ENCODE measurements at places on chromosomes 6 and 20. TPM values are rescaled to one million over a fixed set of nuclear protein-coding genes. Genes with fewer than 3 reads are reported as not detected.
A peak's percentile ranks its signal among the peaks of the same experiment; 100 is the strongest.

- no peak for DNase-seq
Observed at GRCh38 chr6:29841030-29841429, 13.4 kb downstream of the HLA-G start.

DNA sequence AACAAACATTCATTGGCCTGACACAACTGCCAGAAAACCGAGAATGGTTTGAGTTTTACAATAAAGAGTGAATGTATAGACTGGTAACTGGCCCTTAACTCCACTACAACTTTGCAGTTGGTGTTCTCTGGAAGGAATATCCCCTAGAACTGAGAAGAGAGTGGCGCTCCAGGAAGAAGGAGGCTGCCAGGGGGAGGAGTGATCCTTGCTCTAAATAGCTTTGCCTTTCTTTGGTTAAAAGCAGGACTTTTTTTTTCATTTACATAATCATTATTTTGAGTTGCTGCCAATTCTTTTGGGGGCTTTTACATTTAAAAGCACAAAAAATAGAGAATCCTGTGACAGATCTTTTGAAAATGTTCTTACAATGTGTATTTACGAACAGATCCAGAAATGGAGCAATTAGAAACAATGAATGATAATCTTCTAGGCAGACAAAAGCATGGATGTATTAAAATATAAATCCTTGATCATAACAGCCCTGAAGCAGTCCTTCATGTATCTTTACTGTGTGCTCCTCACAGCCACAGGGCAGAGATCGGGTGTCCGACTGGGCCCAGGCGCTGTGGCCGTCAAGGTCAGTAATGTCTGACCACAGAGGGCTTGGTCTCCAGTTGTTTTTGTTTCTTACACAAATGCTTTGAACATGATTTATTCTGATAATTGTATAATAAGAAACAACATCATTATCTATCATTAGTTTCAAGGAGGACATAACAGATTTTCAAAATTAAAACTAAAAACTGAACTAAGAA lies 612.2 kb downstream of the HDGFL1 start:
- no peak for DNase-seq

GRCh38 chr6:129263176-129263575 lies 380.2 kb downstream of the LAMA2 start:
- DNase-seq = no peak

- no peak for DNase-seq
Observed at GRCh38 chr20:7703551-7703961, 236.7 kb downstream of the HAO1 start.

DNA sequence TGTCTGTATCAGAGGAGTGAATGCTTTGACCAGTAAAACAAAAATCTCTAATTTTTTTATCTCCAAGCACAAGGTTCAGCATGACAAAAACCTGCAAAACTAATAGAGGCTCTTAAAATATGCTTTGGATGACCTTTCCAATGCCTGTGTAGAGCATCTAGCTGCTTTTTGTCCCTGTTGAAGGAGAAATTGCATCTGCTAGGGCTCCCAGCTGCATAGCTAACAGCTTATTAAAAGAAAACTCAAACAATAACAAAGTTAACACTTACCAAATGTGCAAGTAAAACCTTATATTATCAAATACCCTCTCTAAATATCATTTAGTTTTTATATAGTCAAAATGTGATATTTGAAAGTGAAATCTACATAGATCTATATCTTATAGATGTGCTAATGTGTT lies 378.6 kb downstream of the CD109 start:
- no peak for DNase-seq

DNA sequence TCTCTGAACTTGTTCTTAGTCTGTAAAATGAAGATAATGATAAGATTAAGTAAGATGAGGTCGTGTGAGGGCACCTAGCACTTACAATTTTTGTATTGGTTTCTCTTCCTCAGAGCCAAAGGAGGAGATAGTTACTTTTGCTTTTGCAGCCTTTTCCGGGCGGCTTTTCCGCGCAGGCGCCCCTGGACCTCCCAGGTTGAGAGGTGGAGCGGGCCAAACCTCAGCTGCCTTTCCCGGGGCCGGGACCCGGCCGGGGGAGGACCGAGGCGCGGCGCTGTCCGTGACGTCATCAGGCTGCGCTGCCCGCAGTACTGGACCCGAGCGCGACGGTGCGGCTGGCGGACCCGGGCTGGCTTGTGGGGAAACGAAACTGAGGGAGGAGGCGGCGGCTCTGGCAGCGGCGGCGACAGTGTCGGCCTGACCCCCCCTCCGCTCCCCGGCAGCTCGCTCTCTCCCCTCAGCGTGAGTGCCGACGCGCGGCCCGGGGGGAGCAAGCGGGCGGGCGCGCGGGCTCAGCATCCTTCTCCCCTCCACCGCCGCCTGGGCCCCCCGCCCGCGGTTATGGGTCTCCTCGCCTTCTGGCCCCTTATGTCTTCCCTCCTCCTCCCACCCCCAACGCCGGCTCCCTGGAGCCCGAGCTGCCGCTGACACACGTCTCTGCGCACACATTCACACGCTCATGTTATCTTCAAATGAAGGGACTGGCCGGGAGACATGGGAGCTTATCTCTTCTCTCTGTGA lies at the start of gene CMTR1:
TSS of gene CMTR1 (plus strand) at position 306 of the 741 bp plus-strand sequence. CDS start 2,409 bp downstream, outside the sequence.
- peak; percentile 89 for DNase-seq

DNA sequence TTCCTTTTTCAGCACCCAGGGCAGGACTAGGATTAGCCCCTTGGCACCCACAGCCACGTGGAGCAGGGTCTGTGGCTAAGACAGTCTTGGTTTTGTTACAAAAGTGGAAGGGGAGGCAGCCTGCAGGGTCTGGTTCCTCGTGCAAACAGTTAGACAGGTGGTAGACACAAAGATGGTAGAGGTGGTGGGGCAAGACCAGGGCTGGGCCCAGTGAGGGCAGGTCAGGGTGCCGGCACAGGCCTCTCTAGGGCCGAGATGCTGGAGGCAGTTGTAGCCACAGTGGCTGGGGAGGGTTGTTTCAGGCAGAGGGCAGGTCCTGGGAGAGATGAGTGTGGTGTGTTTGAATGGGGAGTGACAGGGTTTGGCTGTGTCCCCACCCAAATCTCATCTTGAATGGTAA lies 161.6 kb downstream of the SMOC2 start:
- no peak for DNase-seq

DNA sequence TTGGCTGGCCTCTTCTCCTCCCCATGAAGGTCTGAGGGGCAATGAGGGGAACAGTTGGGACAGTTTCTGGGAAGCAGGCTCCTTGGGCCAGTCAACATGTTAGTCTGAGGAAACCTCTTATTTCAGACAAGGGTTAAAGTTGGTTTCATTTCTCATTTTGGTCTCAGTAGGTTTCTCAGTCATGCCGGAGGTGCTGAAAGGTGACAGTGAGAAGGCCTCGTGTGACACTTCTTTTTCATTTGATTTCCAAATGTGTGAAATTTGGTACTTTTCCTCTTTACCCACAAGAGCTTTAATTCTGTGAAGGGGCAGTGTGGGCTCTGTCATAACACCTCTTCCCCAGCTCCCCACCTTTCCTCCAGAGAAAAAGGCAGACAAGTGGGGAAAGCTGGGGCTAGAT lies 7.5 kb upstream of the GLP1R start:
- DNase-seq = no peak

DNA sequence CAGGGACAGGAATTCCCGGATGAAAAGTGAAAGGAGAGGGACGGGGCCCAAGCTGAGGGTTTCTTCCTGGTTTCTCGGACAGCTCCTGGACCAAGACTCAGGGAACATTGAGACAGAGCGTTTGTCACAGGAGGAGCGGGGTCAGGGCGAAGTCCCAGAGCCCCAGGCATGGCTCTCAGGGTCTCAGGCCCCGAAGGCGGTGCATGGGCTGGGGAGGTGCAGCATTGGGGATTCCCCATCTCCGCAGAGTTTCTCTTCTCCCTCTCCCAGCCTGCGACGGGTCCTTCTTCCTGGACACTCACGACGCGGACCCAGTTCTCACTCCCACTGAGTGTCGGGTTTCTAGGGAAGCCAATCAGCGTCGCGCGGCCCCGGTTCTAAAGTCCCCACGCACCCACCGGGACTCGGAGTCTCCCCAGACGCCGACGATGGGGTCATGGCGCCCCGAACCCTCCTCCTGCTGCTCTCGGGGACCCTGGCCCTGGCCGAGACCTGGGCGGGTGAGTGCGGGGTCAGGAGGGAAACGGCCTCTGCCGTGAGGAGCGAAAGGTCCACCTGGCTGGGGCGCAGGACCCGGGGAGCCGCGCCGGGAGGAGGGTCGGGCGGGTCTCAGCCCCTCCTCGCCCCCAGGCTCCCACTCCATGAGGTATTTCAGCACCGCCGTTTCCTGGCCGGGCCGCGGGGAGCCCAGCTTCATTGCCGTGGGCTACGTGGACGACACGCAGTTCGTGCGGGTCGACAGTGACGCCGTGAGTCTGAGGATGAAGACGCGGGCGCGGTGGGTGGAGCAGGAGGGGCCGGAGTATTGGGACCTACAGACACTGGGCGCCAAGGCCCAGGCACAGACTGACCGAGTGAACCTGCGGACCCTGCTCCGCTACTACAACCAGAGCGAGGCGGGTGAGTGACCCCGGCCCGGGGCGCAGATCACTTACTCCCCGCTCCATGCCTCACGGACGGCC lies 54.6 kb upstream of the POLR1H start:
- no peak for DNase-seq

GRCh38 chr6:144613859-144614258 lies 328.7 kb downstream of the UTRN start:
- no peak for DNase-seq

GRCh38 chr6:25874822-25875562 lies 949 bp upstream of the SLC17A3 start:
- no peak for DNase-seq

GRCh38 chr6:107968081-107968480 lies 10.1 kb upstream of the SEC63 start:
- DNase-seq = no peak

- DNase-seq = no peak
Observed at GRCh38 chr6:160162030-160162566, 40.5 kb downstream of the SLC22A1 start.

- no peak for DNase-seq
Observed at GRCh38 chr20:34445177-34446065, 70.8 kb upstream of the DYNLRB1 start.

- no peak for DNase-seq
Observed at GRCh38 chr20:23224806-23225205, 125.8 kb upstream of the NXT1 start.

DNA sequence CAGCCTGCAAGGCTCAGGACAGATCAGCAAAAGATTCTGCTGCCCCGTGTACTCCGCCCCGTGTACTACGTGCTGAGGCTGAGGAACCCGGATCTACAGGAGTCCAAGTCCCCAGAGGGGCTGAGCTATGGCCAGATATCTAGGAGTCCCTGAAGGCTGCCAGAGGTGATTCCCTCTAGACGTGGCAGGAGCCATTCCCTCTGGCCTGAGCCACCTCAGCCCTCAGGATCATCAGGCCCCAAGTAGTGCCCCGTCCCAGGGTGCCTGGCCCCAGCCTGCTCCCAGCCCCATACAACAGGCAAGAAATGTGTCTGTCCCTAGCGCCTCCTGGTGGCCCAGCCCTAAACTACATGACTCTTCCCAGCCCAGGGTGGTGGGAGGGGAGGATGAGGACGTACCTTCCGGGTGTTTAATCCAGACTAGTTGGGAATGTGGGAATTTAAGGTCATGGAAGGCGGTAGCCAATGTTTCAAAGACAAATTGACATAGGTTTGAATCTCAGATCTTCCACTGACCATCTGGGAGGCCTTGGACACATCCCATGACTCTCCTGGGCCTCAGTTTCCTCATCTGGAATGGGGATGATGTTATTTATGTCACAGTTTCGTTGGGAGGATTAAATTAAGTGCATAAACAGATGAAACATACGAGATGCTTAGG lies 49.4 kb upstream of the PTPN1 start:
- peak; percentile 80 for DNase-seq

DNA sequence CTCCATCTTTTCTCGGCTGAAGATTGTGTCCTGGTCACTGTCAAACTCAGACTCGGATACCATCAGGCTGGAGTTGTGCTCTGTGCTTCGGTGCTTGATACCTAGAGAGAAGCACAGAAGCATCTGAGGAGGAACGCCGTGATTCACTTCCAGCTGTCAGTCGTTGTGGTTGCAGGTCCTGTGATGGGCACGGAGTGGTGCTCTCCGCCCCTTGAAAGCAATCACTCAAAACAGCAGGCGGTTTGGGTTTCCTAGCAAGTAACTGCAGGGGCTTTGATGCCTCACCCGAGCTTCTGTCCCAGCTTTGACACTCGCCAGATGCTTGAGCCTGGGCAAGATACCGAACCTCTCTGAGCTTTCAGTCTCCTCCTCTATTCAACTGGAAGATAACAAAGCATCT lies 52.5 kb downstream of the ALDH5A1 start:
- no peak for DNase-seq

DNA sequence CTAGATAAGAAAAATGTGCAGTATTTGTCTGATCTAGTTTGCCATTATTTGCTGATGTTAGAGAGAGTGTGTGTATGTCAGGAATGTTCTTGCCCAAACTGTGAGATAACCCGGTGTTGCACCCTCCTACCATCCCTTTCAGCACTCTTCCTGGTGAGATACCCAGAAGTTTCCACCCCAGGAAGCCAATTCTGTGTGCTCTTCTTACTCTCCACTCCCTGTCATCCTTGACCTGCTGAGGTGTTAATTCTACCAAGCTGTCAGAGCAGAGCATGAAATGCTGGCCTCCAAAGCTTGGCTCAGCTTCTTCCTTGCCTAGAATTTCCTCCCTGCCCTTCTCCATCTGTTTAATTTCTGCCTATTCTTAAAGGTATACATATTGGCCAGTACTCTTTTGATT lies 237.3 kb upstream of the CNR1 start:
- no peak for DNase-seq

DNA sequence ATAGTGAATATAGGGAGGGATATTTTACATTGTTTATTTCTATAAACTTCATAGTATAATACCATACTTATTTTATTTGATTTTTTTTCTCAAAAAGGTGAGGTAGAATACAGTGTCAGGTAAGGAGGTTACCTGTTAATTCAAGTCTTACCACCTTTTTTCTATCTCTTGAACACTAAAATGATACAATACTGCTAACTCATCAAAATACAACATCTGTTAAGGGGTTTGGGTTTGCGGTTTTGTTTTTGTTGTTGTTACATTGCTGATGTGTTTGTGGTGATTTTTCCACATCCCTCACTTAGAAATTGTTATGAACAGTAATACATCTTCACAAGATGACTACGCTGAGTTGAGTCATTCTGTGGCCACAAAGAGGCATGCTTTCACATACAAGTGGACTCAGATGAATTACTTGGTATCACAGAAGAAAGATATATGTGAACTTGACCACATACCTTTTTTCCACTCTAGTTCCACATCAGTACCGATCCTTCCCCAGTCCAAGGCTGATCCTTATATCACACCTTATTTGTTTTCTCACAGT lies 139.4 kb upstream of the ID4 start:
- DNase-seq = no peak

- DNase-seq = no peak
Observed at GRCh38 chr6:165615636-165616035, 47.4 kb downstream of the PDE10A start.

- no peak for DNase-seq
Observed at GRCh38 chr6:19167251-19167650, 669.9 kb upstream of the ID4 start.

Gene MUC21
- total RNA-seq = not detected

Gene DAAM2
- 37.4 TPM for total RNA-seq

Gene STMND1
- total RNA-seq = not detected

Gene TAGAP
- total RNA-seq = 0.25 TPM

Gene CRISP2
- total RNA-seq = not detected

Gene NKX2-2
- total RNA-seq = not detected

Gene HLA-DRB5
- total RNA-seq = not detected

Gene CYP24A1
- not detected for total RNA-seq

Gene COL9A3
- 2.3 TPM for total RNA-seq

Gene NMBR
- total RNA-seq = not detected

All from gastrocnemius medialis (tissue), 4 donors.